ENCODE measurements at places on chromosomes 3 and 15.

GRCh38 chr3:127358641-127359040, 70.8 kb upstream of the PRR20G start:
- no peak for DNase-seq

DNA sequence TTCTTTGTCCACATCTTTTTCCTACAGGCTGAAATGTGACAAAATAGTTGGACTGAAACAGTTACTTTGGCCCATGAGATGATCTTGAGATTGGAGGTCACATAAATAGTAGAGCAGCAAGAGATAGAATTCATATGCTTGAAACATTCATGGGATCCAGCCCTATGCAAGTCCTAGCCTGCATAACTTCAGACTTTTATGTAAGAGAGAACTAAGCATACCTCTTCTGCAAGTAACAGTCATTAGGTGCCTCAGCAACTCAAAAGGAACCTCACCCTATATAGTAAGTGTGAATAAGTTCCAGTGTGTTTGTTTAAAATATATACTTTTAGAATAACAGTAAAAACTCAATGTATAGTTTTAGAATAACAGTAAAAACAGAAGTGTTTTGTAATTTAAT, 138.0 kb upstream of the P2RY1 start:
- DNase-seq = no peak

DNA sequence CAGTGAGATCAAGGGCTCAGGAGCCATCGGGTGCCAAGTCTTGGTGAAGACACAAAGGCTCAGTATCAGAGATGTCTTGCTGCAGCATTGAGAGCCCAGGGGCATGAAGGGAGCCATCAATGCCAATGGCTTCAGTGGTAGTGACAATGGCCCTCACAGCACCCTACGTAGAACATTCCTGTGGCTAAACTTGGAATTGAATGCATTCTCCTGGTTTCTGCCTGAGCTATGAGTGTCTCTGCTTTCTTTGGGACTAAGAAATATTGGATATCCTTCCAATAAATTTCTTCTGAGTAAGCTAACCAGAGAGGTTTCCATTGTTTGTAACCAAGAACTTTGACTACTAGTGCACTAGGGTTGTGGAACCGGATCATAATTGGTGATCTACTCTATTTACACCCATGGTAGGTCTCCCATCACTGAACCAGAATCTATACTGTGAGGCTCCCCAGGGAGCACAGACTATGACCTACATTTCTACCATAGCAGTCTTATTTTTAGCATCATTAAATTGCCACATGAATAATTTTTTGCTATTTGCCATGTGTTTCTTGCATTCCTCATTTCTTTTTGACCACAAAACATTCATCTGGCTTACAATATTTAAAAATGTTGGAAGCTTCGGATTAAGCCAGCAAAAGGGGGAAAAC, 31.6 kb upstream of the PDZRN3 start:
- no peak for DNase-seq

- DNase-seq = no peak
These were observed 52.4 kb downstream of the SPSB4 start for GRCh38 chr3:141103503-141103902.

DNA sequence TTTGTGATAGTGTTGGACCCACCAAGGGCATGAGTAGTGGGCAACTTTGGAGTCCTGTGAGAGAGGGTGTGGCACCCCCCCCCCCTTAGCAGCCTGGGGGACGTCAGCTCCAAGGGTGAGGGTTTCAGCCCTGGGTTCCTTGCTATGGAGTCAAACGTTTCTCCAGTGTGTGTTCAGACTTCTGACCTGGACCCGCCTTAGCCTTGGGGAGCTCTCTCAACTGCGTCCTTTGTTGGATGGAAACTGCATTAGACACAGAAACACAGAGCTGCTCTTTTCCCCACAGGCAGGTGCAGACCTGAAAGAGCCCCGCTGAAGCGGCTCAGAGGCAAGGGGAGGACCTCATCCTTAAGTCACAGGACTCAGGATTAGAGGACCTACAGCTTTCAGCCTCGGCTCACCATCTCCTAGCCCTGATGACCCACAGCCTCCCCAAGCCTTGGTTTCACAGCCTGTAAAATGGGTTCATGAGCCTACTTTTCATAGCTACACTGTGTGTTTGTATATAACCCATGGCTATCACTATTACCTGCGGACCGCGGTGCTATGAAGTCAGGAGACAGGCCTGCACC, 19.9 kb downstream of the ZNF710 start:
- no peak for DNase-seq

- peak; percentile 23 for DNase-seq
These were observed 137.3 kb upstream of the UBE2E1 start for GRCh38 chr3:23668430-23668904.

GRCh38 chr3:33690341-33690740, 27.7 kb downstream of the CLASP2 start:
- DNase-seq = no peak

GRCh38 chr3:141863491-141863890, 13.0 kb upstream of the ATP1B3 start:
- DNase-seq = no peak

DNA sequence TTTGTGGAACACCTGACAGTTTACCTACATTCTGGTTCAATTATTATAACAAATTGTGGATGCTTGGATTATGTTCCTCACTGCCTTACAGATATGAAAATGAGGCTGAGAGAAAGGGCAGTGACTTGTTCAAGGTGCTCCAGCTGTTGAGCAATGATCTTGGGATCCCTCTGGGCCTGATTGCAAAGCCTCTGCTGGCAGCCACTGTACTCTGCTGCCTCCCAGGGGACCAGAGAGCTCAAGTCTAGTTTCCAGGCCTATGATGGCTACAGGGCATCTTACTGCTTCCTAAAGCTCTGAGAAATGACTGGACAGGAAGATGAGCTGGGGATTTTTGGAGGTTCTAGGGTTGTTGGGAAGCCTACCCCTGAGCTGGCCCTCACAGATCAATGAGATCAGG, 2.3 kb upstream of the SHC4 start:
- peak; percentile 74 for DNase-seq

GRCh38 chr3:123678108-123678511, 93.3 kb upstream of the HACD2 start:
- DNase-seq = no peak

DNA sequence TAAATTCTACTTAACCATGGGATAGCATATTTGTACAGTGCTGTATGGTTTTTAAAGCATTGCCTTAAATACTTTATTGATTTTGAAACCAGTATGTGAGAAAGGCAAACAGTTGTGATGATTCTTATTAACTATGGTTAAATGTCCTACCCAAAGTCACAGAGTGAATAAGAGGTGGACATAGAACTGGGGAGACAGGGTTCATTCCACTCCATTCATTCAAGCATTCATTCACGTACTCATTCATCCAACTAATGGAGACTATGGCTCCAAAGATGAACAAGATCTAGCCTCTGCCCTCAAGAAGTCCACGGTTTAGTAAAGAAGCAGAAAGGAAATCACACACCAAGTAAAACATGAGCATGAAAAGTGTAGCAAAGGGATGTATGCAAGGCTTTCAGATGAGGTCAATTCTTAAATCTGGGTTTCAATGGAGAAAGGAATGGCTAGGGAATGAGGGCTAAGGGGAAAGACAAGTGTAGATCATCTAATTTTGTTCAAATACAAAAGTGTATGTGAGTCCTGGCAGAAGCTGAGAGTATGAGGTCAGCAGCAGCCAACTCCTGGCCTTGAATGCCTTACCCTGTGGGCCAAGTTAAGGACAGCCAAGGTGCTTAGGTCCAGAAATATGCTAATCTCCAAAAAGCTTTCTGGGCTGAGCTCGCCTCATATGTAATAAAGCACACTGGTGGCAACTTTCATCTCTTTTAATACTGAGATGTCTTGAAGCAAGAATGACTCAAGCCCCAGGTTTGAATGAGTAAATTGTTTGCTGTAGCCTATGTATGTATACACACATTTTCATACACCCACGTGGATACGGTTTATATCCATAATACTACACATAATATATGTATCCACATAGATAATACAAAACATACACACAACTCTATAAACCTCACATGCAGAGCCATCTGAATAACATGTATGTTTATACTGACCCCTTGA, 4.3 kb downstream of the TNIK start:
- no peak for DNase-seq

DNA sequence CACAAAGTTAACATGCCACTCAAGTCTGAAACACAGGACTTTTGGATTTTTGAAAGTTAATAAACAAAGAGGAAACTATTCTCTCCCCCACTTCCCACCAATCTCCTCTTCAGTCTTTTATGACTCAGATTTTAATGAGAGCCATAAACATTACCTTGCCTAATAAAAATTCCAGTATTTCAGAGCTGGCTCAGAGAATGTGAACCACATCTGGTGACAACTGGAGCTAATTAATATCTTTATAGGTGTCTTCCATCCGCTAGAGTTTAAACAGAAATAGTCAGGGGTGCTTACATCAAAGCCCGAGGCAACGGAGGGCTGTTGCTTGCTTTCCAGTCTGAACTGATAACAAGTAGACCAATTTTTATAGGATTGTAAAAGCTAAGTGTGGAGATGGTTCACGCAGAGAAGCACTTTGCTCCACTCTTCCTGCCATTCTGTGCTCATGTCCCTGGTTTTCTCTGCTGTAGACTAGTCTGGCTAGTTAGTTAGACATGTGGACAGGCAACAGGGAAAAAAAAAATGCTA, 363.6 kb downstream of the NR2F2 start:
- no peak for DNase-seq

- DNase-seq = no peak
These were observed 231.7 kb downstream of the ARPP21 start for GRCh38 chr3:35871009-35871408.

- DNase-seq = no peak
These were observed 80.1 kb downstream of the CCNL1 start for GRCh38 chr3:157079676-157080369.

GRCh38 chr3:43236008-43236407, 50.3 kb upstream of the SNRK start:
- DNase-seq = no peak

DNA sequence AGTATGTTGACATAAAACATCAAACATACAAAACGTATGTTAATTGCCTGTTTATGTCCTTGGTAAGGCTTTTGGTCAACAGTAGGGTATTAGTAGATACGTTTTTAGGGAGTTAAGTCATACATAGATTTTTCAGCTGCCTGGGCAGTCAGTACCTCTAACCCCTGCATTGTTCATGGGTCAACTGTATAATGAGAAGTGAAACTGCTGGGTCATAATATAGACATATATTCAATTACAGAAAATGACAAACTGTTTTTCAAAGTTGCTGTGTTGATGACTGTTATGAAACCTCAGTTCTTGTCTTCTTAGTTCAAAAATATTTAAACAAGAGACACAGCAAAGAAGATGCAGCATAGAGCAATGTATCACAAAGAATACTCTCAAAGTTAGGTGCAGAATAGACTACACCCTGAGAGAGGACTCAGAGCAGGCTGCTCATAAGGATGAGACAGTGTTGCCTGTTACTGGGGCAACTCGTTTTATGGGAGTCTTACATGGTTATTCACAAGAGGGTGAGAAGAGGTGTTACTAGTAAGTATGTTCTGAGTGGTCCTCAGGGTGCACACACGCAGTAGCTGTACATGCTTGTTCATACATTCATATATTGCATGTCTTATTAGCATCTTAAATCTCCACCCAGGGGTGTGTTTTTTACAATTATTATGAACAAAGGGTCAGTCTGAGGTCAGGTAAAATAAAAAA, 53.1 kb upstream of the ADAMTS17 start:
- DNase-seq = no peak

GRCh38 chr3:101913168-101913567, 63.9 kb downstream of the NFKBIZ start:
- DNase-seq = no peak

GRCh38 chr3:111943533-111943932, 35.3 kb upstream of the ABHD10 start:
- DNase-seq = no peak

DNA sequence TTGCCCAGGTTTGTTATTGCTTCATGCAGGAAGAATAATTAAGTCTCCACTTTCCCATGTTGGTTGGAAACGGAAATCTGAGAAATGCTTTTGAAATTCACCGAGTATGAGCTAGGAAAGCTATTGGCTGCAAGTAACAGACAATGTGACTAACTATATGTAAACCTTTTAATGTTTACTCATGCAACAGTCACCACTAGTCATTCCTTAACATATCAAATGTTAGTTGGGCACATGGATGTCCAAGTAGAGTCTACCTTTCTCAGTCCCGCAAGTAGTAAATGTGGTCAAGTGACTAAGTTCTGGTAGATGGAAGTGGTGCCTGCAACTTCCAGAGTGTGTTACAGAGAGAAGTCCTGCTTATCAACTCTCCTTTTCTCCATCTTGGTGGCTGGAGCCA, 52.5 kb downstream of the KLF15 start:
- DNase-seq = no peak

DNA sequence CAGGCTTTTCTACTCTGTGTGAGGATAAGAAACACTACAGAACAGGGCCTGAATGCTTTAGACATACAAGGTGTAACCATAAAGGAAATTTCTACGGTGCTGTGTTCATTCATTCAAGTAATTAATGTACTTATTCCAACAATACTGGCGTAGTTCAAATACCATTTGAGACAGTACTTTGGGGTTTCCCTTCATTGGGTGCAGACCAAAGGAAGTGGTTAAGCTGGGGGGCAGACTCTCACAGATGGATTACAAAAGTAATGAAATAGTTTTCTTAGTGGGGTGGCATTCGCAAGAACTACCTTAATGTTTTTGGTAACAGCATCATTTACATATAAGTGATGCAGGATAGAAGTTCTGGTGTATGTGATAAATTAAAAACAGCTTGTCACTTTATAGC, 65.9 kb downstream of the BTD start:
- no peak for DNase-seq

GRCh38 chr3:42188376-42188775, 77.6 kb downstream of the CCK start:
- DNase-seq = no peak

DNA sequence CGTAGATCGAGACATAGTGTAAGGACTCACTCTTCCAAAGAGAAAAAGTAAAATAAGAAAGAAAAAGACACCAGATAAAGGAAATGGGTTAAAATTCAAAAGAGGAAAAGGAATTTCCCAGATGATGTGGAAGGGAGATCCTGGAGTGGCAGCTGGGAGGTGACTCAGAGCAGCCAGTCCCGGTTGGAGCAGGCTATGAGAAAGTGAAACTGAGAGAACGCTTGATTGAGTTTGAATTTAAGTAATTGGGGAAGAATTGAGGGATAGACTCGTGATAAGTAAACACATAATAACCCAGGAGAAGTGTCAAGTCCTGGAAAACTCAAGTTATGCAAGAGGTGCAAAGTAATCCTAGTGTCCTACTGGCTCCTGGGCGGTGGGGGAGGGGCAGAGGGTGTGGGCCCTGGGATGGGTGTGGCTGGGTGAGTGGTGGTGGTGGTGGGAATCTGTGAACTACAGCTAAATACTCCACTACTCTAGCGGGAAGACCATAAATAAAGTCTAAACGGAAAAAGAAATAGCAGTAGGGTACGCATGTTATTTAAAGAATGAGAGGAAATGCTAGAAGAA, 1.2 kb downstream of the PRR20G start:
- no peak for DNase-seq
